ENCODE measurements at places on chromosomes 12 and 14. TPM values are rescaled to one million over a fixed set of nuclear protein-coding genes. Genes with fewer than 3 reads are reported as not detected.

KRT7 gene
- not detected for total RNA-seq

CYP27B1 gene
- 0.97 TPM for total RNA-seq

IGF1 gene
- total RNA-seq, result not detected

DEGS2 gene
- total RNA-seq, result not detected

ANO4 gene
- not detected for total RNA-seq

SELPLG gene
- not detected for total RNA-seq

KLHL33 gene
- total RNA-seq, result not detected

GRCh38 chr14:93549595-93549994 is 118.9 kb downstream of the UNC79 start:
- DNase-seq, result no peak

DNA sequence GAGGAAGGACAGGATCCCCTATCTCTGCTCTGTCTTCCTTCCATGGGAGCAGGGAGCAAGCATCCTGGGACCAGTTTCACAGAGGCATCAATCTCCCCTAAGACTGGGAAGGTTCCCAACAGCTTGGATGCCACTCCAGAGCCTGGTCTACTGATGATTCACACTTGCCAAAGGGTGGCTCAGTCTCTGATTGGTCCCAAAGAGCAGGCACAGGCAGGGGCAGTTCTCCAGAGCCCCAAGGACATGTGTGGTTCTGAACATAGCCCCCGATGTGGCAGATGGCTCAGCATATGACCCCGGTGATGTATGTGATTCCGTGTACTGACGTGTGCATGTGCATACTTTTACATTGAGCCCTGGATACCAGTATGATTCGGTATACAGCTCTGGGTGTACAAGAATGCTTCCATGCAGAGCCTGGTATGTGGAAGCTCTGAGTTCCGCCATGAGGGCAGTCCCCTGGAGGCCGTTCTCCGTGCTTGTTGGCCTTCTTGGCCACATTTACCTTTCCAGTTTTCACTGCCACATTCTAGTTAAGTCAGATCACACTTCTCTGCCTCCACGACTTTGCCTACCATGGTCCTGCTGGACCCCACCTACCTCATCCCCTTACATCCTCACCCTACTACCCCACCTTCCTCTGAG is 21.2 kb downstream of the ITGA7 start:
- no peak for DNase-seq

- DNase-seq, result no peak
Observed at GRCh38 chr12:175250-175649, 38.7 kb downstream of the SLC6A12 start.

GRCh38 chr14:54606178-54606577 is 39.2 kb downstream of the SAMD4A start:
- no peak for DNase-seq

DNA sequence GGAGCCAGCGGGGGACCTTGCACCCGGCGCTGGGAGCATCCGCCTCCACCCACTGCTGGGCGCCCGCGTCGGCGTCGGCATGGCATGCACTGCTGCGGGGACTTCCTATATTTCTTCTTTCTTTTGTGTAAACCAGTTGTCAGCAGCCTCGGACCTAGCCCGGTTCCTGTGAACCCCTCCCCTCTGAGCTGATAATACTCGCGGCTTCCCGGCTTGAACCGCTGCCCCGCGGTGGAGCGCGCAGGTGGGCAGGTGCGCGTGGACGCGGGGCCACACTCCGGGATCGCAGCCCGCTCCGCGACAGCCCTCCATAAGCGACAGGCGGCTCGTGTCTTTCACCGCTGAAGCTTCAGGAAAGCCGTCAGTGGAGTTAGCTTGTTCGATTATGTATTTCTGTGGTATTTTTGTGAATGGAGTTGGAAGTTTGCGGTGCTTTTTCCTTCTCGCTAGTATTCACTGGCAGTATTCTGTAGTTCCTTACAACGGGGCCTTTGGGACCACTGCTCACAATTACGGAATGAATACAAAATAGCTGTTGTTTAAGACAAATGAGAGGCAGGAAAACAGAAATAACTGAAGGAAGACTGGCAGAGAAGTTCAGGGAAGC is 870 bp downstream of the BMAL2 start:
- DNase-seq, result no peak

- peak; percentile 82 for DNase-seq
Observed at GRCh38 chr12:51662728-51663154, 71.7 kb downstream of the SCN8A start.

DNA sequence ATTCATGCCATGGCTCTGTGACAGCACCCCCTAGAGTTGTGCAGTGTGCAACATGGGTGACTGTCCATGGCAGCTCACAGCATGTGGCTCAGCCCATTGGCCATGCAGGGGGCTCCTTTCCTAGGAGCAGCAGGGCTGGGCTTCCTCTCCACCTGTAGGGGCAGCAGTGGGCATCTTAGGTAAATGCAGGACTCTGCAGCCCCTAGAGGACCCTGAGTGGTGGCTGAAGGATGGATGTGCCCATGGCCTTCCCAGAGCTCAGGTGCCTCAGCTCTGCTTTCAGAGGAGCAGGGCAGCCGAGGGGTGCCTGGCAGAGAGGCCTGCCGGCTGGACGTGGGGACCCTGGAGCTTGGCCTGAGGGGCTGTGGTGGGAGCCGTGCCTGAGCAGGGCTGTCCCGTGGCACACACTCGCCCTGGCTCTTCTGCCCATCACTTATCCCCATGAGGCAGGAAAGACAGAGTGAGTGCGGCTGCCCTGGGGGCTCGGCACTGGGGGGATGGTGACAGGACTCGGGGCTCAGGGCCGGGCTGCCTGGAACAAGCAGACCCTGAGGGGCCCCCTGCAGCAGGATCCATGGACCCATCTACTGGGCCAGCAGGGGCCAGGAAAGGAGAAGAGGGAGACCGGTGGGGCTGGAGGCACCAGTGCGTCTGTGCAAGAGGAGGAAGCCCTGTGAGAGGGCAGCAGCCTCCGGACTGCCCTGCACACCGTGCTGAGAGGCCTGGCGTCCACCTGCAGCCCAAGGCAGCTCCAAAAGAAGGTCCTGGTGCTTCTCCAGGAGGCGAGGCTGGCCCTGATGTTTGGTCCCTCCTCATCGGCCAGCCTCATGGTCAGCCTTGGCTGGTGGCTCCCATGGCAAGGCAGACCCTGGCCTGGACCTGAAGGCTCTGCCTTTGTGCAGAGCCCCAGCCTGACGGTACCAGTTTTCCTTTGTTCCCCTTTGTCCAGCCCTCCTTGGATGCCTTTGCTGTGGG is 7.6 kb downstream of the ADSS1 start:
- peak; percentile 73 for DNase-seq

- DNase-seq, result peak; percentile 67
Observed at GRCh38 chr12:67710582-67710981, 62.0 kb downstream of the DYRK2 start.

DNA sequence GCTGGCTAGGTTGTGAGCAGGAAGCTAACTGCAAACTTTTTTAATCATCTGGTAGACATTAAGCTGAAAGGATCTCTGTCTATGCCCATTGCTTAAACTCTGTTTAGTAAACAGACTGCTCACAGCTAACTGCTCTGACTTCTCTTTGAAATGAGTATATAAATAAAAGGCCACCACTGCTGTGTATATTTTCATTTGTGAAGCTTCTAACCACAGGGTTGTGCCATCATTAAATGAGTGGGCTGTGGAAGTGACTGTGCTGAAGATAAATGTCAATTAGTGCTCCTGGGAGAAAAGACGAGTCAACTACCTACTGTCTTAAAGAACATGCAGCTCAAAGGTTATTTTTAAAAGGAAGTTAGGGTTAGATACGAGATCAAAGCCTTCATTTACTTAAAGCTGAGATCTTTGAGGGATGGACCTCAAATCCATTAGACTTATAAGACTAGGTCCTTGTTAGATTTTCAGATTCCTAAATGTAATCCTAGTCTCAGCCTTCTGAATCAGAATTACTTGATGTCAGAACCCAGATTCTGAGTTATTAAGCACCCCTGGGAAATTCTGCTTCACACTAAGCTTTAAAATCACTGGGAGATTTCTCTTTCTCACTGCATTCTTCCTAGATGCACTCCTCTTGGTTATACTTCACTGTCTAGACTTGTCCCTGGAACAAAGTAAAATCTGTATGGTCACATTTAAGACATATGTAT is 213.1 kb upstream of the FLRT2 start:
- no peak for DNase-seq

- peak; percentile 22 for DNase-seq
Observed at GRCh38 chr14:52049721-52050588, 18.9 kb downstream of the NID2 start.

DNA sequence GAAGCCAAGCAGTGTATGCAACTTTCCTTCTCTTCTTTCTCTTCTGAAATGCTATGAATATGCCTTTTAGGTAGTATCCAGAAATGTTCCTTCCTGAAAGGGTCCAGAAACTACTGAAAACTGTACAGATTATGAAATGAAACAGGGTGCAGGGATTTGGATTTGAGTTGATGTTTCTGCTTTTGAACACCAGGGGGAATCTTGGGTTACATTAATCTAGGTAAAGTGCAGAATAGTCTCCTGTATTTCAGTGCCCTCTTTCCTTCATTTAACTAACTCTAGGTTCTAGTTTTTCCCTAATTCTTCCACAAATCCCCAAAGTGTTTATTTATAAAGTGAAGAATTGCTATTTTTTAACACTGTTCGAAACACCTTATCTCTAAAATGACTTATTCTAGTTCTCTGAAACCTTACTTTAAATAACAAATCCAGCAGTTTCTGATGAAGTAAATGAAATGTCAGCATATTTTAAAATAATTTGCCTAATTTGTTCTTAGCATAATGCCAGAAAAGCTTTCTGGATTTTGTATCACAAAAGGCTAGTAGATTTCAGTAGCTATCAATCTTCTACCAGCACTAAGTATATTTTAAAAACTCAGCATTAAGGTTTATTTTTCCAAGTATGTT is 111.9 kb downstream of the LRRK2 start:
- DNase-seq, result peak; percentile 2

DNA sequence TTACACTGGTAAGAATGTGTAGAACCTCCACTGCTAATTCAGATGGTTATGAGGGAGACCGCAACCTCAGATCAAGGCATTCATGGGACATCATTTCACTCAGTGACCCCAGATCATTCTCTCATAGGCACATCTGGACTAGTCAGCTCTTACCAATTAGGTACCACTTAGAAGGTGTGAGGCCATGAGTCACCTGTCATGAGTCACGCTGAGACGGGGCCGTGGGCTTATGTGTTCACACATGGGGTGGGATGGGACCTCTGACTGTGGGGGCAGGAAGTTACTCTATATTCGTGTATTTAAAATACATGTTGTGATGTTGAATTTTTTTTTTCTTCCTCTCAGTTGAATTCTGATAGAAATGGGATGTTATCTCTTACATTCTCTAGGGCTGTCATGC is 55.9 kb downstream of the CCDC92 start:
- no peak for DNase-seq

DNA sequence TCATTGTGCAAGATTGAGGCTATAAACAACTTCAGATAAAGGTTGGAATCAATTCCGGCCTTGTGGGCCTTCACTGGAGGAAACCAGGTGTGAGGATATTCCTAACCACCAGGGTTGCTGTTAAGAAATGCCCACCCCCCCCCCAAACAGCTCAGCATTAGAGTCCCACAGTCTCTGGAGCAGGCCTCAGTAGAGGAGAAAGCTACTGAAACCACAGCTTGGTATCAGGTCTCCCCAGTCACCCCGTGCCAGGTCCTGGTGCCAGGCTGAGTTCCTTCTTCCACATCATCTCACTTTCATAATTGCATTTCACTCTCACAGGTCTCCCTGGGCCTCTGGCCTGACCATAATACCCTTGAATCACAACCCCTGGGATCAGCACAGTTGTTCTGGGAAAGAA is 12.5 kb downstream of the GALNT6 start:
- DNase-seq, result no peak

- DNase-seq, result no peak
Observed at GRCh38 chr14:95317817-95318343, 1.8 kb downstream of the CLMN start.

GRCh38 chr12:1533205-1533601 is 61.2 kb downstream of the FBXL14 start:
- DNase-seq, result no peak

DNA sequence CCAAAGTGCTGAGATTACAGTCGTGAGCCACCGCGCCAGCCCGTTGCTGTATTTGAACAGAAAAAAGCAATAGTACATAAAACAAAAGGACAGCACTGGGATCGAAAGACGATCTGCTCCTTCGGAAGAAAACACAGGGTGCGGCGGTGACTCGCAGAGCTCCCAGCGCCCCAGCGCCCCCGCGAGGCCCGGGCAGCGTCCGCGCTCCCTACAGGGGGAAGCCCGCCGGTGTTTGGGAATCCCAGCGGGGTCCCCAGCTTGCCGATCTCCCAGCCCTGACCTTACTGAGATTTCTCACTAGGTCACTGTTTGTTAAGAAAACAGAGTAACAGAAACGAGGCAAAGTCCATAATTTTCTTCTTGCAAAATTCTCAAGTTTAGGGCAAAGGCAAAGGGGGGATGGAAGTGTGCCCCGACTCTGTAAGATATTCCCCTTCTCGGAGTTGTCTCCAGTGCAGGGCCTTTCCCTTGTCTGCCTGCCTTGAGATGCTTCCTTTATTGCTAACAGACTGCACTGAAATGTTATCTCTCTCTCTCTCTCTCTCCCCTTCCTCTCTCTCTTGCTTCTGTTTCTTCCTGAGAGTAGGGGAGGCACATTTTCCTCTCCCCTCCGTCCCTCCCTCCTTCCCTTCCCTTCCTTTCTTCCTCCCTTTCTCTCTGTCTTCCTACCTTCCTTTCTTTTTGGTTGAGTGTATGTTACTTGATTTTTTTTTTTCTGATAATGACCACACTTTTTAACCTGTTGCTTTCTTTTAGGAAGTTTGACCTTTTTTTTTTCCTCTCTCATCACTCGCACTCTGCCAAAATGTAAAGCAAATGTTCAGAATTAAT is 91.9 kb downstream of the TMEM30B start:
- DNase-seq, result peak; percentile 48

DNA sequence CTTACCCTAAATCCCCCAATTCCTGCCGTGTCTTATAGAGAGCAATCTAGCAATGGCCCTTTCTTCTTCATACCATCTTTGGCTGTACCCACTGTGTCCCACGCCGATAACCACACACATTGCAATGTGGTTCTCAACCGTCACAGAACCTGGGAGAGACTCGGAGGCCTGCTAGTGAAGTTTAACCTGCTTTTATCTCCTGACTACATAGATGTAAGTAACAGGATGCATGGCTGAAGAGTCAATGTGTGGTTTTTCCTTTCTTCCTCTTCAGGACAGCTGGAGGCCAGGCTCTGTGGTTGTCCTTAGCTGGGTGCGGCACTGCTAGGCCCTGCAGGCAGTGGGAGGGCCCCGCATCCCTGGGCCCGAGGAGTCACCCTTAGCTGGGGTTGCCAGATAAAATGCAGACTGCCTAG is 51.3 kb downstream of the ZNF664 start:
- no peak for DNase-seq
